ENCODE measurements at places on chromosomes 13 and 19. TPM values are rescaled to one million over a fixed set of nuclear protein-coding genes. Genes with fewer than 3 reads are reported as not detected.

DNA sequence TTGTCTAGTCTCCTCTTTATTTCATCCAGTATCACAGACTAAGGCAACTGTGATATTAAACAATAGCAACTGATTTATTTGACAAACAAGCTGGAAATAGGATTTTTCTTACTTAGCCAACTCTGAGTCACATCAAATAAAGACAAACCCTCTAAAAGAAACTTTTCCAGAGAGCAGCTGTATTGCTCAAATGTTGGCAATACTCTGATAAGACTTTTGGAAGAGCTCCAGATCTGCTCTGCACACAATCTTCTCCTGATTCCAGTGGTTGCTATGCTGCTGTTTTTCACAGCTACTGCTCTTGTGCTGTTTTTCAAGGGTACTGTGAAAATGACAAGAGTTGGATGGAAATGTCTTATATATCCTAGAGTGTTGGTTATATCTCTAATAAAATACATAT lies 1479.2 kb downstream of the SLITRK5 start:
- DNase-seq: no peak

DNA sequence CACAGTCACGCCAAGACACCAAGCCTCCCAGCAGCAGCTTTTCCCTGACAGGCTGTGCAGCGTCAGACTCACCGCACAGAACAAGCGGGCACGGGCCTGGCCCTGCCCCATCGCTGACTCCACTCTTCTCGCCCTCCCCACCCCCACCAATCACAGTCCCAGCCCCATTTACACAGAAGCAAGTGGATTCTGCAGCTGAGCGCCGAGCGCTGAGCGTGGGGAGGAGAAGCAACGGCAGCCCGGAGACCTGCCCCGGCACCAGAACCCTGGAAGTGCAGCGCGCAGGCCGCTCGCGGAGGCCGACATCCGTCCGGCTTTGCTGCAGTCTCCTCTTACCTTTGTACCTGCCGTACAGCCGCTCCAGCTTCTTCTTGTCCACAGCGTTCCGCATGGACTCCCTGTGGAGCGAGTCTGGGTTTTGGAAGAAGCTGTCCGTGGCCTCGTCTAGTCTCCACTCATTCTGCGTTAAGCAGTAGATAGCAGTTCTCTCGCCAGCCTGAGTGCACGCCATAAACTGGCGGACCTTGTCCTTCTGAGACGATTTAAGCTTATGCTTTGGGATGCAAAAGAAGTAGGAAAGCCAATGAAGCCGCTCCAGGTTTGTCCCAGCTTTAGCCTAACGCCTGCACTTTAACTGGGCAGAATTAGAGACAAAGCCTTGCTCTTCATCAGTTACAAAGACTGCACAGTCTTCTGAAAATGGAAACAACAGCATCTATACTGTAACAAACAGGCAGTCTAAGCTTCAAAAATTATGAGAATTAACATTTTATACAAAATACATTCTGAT lies 6.8 kb downstream of the DCUN1D2 start:
- no peak for DNase-seq

DNA sequence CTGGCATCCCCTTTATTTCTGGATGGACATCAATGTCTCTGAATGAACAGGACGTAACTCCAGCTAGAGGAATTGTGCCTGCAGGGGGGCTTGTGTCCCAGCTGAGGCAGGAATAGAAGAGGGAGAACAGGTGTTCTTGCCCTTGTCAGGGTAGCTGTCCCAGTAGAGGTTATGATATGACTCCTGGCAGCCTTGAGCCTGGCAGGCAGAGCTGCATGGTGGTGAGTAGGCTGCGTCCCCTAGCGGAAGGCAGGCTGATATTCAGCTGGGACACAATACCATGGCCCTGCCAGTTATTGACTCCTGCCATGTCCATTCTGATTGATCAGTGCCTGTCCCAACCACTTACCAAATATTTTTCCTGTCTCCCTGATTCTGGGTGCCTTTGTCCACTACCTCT lies 197.2 kb downstream of the RAP2A start:
- no peak for DNase-seq

- DNase-seq: no peak
These were observed 212.4 kb downstream of the URI1 start for GRCh38 chr19:30154410-30154809.

GRCh38 chr13:29892151-29892550 lies 41.7 kb upstream of the UBL3 start:
- no peak for DNase-seq

DNA sequence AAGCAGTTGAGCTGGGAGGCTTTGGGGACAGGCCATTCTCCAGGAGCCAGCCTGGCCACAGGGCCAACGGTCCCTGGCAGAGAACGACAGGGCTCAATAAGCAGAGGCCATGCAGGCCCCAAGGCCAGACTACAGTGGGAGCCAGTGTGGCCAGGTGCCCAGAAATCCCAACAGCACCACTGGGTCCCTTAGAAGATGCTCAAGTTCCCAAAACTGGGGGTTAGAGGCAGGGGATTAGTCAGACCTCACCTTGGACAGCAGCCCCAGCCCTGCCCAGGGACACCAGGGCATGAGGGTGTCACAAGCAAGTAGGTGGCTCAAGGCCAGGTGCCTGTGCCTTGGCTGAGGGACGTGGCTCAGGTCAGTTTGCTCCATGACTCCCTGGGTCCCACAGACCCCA lies 12.8 kb downstream of the SCGB2B2 start:
- DNase-seq: no peak

DNA sequence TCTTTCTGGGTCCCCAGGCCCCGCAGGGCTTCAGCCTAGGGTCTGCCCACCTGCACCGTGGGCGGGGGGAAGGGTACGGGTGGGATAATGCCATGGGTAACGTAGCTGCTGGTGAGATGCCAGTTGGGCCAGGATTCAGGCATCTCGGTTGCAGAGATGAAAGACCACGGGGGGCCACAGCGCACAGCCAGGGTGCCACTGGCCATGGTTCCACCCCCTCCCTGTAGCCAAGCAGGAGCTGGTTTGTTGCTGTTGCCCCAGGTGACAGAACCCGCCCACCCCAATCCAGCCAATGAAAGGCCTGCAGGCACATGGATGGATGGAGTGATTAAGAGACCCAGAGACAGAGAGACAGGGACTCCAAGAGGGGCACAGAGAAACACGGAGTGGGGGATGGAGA lies 1.0 kb upstream of the CGB7 start:
- DNase-seq: no peak

DNA sequence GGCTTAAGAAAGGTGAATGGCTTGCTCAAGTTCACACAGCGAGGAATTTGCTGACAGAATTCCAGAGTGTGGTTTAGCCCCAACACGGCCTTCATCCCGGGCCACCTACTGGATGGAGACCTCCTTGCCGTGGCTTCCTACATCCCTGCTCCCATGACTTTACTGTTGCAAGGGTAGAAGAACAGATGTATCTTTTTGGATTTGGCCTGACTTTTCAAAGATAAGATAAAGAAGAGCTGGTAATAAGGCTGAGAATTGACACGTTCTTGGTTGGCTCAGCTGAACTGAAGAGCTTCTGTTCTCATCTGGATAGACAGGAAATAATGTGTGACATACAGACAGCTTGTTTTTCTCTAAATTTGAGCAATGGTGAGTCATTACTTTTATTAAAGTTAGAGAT lies 113.1 kb downstream of the KLF5 start:
- DNase-seq: no peak

GRCh38 chr13:23868521-23868920 lies 20.7 kb downstream of the MIPEP start:
- peak; percentile 53 for DNase-seq

DNA sequence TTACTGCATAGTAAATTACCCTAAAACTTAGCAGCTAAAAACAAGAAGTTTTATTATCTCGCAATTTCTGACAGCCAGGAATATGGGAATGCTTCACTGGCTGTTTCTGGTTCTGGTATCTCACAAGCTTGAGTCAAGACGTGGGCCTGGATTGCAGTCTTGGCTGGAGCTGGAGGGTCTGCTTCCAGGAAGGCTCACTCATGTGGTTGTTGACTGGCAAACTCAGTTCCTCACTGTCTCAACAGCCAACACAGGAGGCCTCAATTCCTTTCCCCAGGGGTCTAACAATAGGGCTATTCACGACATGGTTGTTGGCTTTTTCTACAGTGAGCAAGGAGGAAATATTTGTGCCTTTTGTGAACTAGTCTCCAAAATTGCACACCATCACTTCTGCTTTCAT lies 146.3 kb downstream of the GPC5 start:
- DNase-seq: no peak

- DNase-seq: no peak
These were observed 808.9 kb downstream of the DIAPH3 start for GRCh38 chr13:59354665-59355369.

DNA sequence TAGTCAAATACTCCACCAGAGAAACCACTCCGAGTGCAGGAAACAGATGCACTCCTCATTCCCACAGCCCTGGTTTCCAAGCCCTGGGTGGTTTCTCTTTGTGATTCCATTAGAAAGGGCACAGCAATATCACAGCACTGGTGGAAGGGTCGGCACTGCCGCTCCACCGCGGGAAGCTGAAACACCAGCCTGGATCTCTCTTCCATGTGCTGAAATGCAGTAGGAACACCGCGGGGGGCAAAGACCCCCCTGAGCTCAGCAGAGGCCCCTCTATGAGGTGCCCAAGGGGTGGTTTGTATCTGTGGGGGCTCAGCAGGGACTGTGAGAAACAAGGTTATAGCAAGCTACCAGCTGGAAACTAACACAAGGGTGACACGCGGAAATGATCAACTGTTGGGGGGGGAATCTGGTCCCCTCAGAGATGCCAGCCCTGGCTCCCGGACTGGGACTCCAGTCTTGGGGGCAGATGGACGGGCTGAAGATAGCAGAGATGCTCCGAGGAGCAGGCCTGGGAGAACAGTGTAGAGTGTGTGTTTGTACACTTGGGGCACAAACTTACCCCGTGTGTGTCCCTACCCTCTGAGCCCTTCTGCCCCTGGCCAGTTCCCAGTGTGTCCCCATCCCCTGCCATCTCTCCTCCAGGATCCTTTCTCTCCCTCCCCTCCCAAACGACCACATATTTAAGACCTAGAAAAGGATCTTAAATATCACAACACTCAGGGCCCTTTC lies 1.8 kb downstream of the ZFR2 start:
- no peak for DNase-seq

DNA sequence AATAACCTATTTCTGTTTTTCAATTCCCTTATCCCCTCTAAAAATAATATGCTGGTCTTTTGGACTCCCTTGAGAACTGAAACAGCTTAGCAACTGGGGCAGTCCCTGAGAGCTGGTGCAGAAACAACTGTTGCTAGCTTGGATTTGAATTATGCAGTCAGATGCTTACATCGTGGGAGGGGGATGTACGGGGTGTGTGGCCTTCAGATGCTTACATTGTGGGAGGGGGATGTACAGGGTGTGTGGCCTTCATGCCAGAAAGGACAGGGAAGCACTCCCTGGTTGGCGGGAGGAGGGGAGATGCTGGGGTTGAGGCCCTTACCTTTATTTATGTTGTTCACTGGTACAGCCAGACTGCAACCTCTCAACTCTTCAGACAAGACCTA lies 25.6 kb downstream of the LRCH1 start:
- no peak for DNase-seq

GRCh38 chr19:50908336-50908735 lies 2.9 kb downstream of the KLK4 start:
- no peak for DNase-seq

ZNF491 gene
- polyA plus RNA-seq: 2.1 TPM

KCNN1 gene
- polyA plus RNA-seq: 0.05 TPM

CEACAM21 gene
- polyA plus RNA-seq: not detected

HTR2A gene
- polyA plus RNA-seq: 0.02 TPM

CEACAM16 gene
- polyA plus RNA-seq: not detected

KXD1 gene
- 77.3 TPM for polyA plus RNA-seq

ZNF415 gene
- polyA plus RNA-seq: 14.5 TPM

FXYD1 gene
- 1.4 TPM for polyA plus RNA-seq

LRP3 gene
- polyA plus RNA-seq: 15.8 TPM

EBI3 gene
- 1.1 TPM for polyA plus RNA-seq

FFAR3 gene
- not detected for polyA plus RNA-seq

LGALS14 gene
- polyA plus RNA-seq: not detected

PCDH17 gene
- not detected for polyA plus RNA-seq

TRPM4 gene
- 4.3 TPM for polyA plus RNA-seq

NLRP12 gene
- polyA plus RNA-seq: not detected
